Spleen (tissue), 13 donors: ENCODE measurements at places on chromosomes 5 and 9. TPM values are rescaled to one million over a fixed set of nuclear protein-coding genes. Genes with fewer than 3 reads are reported as not detected.

Gene OR1J2
- polyA plus RNA-seq, result not detected

Gene ANKRD20A1
- 0.15 TPM for polyA plus RNA-seq

Gene IRX4
- not detected for polyA plus RNA-seq

Gene DIPK1B
- 8.2 TPM for polyA plus RNA-seq

Gene SLC24A2
- polyA plus RNA-seq, result not detected

Gene ALG2
- polyA plus RNA-seq, result 15.4 TPM

Gene TSLP
- polyA plus RNA-seq, result 0.35 TPM
